ENCODE measurements at places on chromosomes 6 and 20.
A peak's percentile ranks its signal among the peaks of the same experiment; 100 is the strongest.

GRCh38 chr6:11492464-11493290 lies 44.9 kb upstream of the TMEM170B start:
- DNase-seq, result peak; percentile 23

- no peak for DNase-seq
Measured at GRCh38 chr6:52998603-52999002, 3.5 kb upstream of the GSTA4 start.

- no peak for DNase-seq
Measured at GRCh38 chr20:24721891-24722568, 227.0 kb upstream of the CST7 start.

GRCh38 chr6:155130161-155130853 lies 133.5 kb upstream of the CLDN20 start:
- no peak for DNase-seq

- DNase-seq, result no peak
Measured at GRCh38 chr20:20184706-20185105, 132.4 kb downstream of the CFAP61 start.

GRCh38 chr6:169160855-169161560 lies 92.6 kb downstream of the THBS2 start:
- DNase-seq, result no peak

- no peak for DNase-seq
Measured at GRCh38 chr20:59014680-59015389, 4.4 kb upstream of the TUBB1 start.

DNA sequence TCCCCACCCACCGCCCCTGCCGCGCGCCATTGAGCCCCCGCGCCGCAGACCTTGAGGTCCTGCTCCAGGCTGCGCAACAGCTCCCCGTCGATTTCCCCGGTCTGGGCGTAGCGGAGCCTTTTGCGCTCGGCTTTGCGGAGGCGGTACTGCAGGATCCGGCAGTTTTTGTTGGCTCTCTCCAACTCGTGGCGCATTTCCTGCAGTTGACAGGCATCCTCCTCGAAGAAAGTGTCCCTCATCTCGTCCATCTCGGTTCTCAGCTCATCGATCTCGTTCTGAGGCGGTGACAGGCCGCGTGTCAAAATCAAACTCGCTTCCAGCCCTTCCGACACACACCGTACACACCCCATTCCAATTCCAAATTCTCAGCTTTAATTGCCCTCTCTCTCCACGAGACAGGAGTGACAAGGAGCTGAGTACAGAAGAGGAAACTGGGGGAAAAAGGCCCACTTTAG lies 4.3 kb downstream of the MTCL3 start:
- no peak for DNase-seq

DNA sequence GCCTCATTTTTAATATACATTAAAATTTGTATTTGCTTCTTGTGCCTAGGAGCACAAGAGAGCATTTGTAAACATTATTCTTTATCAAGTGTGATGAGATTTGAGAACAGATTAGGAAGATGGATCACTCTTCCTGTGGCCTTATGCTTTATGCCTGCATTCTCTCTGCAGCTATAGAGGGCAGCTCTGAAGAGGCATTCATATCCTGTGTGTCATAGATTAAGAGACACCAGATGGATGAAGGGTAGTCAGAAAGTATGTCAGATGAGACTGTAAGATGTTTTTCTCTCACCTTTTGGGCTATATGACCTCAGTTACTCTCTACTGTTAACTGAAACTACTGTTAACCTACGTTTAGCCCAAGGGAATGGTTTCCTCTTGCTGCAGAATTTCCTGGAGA lies 61.4 kb downstream of the DNAH8 start:
- DNase-seq, result no peak

DNA sequence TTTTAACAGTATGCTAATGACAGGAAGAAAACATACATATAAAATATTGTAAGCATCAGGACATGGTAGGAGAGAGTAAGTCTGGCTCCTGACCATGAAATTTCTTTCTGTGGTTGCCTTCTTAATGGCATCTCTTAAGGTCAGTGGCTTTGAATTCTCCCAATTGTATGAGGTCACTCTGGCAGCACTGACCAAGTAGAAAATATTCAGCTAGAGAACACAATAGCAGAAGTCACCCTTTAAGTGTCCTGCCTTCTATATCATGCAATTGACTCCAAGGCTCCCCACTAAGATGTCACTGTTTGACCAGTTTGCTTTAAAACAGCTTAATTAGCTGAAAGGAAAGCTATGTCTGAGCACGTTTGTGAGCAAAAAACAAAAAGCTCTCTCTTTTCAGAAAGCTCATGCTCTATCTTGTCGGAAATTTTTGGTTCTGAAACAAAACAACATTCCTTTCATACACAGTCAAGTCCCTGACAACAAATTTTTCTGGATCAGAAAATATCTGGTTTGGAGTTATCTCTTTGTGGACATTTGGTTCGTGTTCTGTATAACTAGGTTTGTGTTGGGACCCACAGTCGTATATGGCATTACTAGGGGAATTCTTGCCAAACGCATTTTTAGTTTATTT lies 120.9 kb upstream of the IFNGR1 start:
- no peak for DNase-seq

- DNase-seq, result no peak
Measured at GRCh38 chr6:2426561-2427340, 181.3 kb upstream of the GMDS start.

GRCh38 chr6:73579851-73580246 lies 59.0 kb upstream of the EEF1A1 start:
- no peak for DNase-seq

GRCh38 chr20:45581702-45582101 lies 2.6 kb upstream of the WFDC8 start:
- no peak for DNase-seq

DNA sequence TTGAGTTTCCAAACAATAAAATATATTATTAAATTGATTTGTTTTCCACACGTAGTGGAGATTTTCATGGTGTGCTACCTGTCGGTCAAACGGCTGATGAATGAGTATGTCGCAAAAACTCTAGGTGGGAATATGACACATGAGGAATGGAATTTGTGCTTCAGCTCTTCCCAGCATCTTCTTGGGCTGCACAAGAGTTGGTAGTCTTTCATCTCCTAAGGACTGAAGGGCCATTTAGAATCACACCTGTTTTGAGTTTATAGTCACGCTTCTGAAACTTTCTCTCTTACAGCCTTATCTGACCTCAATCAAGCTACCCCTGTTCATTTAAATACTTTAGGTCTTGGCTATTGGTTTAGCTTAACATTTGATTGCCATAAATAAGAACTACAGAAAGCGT lies 157.7 kb upstream of the AKAP12 start:
- DNase-seq, result no peak

GRCh38 chr6:161255518-161255917 lies 18.3 kb downstream of the AGPAT4 start:
- no peak for DNase-seq

DNA sequence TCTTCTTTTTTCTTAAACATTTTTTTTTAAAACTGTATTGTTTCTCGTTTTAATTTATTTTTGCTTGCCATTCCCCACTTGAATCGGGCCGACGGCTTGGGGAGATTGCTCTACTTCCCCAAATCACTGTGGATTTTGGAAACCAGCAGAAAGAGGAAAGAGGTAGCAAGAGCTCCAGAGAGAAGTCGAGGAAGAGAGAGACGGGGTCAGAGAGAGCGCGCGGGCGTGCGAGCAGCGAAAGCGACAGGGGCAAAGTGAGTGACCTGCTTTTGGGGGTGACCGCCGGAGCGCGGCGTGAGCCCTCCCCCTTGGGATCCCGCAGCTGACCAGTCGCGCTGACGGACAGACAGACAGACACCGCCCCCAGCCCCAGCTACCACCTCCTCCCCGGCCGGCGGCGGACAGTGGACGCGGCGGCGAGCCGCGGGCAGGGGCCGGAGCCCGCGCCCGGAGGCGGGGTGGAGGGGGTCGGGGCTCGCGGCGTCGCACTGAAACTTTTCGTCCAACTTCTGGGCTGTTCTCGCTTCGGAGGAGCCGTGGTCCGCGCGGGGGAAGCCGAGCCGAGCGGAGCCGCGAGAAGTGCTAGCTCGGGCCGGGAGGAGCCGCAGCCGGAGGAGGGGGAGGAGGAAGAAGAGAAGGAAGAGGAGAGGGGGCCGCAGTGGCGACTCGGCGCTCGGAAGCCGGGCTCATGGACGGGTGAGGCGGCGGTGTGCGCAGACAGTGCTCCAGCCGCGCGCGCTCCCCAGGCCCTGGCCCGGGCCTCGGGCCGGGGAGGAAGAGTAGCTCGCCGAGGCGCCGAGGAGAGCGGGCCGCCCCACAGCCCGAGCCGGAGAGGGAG lies 580 bp downstream of the VEGFA start:
- peak; percentile 45 for DNase-seq

- DNase-seq, result no peak
Measured at GRCh38 chr6:111921103-111921502, 47.9 kb upstream of the FYN start.

GRCh38 chr20:7505835-7506221 lies 434.4 kb downstream of the HAO1 start:
- no peak for DNase-seq

- peak; percentile 28 for DNase-seq
Measured at GRCh38 chr20:2780948-2781347, 19.5 kb downstream of the CPXM1 start.

DNA sequence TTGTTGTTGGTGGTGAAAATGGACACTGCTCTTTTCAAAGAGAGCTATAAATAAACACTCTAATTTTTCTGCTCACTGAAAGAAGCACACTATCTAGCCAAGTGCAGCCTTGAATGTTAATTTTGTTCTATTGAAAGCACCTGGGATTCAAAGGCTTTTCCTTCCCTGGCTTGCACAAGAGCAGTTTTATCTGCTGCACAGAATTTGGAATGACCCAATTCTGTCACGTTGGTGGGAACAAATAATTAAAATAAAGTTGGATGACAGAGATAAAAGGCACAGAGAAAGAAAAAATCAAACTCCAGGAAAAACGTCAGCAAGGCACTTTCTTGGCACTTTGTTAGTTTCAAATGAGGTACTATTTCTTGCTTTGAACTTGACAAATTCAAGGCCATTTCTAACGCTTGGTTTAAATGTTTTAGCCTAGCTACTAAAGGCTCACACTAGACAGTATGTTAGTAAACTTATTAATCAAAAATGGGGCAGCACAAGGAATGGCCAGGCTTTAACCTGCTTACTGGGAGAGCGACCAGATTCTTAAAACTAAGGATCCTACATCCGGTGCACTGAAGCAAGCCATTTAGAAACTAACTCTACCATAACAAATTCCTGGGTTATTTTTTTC lies 145.5 kb upstream of the ARG1 start:
- no peak for DNase-seq

DNA sequence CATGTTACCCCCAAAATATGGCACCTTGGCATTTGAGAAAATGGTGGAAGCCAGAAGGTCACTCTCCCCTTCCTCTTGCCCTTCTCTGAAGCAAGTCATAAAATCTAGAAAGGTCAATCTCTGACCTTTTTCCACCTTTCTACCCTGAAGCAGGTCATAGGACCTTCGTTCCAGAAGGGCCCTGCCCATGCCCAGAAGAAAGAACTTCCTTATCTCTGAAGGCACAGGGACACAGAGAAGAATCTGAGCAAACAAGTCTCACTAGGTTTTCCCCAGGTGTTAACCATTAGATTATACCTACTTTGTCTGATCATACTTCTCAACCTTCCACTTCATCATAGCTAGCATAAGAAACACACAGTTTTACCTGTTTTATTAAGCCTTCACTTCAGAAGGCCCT lies 42.5 kb downstream of the SMPDL3A start:
- no peak for DNase-seq

GRCh38 chr6:131262060-131262459 lies 126.8 kb downstream of the AKAP7 start:
- DNase-seq, result no peak

DNA sequence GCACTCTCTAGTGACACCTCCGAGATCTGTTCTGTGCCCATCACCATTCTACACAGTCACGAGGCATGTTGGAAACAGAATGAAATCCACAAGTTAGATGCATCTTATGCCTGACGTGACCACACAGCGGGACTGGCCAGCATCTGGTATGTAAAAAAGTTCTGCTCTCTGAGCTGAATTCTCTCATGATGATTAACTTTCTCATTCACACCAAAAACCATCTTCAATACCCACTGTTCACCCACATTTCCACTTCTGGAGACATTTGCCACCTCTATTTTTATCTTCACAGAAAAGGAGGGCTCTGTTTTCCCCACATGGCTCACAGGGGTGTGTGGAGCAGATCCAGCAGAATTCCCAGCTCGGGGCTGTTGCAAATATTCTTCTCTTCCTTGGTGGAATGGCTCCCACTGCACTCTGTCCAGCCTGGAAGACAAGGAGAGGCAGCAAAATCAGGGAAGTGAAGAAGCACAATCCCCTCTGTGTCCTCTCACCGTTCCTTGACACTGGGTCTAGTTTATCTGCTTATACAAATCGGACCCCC lies 303.4 kb downstream of the TAF4 start:
- DNase-seq, result no peak

DNA sequence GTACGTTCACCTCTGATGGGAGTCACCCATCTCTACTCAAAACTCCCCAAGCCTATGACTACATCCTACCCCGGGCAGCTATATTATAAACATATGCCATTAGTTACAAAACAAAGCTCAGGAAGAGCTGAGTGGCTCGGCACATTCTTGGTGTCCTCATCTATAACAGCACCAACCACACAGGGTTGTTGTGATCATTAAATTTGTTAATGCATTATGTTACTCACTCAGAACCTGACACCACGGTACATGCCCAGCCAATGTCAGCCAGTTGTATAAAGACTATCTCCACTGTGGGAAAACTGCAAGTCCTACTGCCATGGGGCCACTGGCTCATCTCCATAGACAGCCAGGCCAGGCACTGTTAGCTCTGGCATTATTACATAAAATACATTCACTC lies 7.7 kb downstream of the CDK5RAP1 start:
- no peak for DNase-seq

GRCh38 chr6:147248859-147249258 lies 44.6 kb downstream of the STXBP5 start:
- DNase-seq, result no peak

DNA sequence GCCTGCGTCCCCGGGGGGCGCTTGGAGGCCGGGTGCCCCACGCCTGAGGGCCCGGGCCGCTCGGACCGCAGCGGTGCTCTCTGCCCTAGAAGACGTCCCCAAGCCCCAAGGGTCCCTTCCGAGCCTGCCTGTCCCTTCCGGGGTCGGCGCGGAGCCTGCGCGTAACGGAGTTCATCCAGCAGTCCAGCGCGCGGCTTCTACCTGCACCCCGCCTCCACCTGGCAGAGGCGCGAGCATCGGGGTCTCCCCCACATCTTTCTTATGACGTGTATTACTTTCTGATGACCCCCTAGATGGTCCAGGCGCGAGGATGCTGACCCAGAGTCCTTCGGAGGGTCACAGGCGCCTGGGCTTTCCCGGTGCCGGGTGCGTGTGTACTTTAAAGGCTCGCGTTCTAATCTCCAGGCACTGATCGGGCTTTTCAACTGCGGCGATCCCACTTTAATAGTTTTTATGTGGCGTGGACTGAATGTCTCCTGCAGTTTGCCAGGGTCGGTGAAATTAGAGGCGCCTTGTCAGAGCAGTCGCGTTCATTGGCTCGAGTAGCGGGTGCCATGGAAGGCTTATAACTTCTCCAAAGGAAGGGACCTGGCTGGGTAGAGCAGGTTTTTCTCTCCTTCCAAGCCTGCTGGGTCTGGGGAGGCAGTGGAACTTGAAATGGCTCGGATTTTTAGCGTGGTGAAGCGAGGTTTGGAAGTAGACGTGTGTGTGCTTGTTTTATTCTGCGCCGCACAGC lies 912 bp downstream of the EYA4 start:
- no peak for DNase-seq

- peak; percentile 59 for DNase-seq
Measured at GRCh38 chr6:158649289-158650143, at the start of gene SYTL3. TSS of gene SYTL3 (plus strand) at chr6:158650054. CDS start at chr6:158663269, 13,215 bp downstream.

All from KBM-7 (cell line).